ENCODE measurements at places on chromosomes 1 and 21.

GRCh38 chr1:14304381-14304865 lies 294.1 kb upstream of the KAZN start:
- DNase-seq = peak; percentile 89

DNA sequence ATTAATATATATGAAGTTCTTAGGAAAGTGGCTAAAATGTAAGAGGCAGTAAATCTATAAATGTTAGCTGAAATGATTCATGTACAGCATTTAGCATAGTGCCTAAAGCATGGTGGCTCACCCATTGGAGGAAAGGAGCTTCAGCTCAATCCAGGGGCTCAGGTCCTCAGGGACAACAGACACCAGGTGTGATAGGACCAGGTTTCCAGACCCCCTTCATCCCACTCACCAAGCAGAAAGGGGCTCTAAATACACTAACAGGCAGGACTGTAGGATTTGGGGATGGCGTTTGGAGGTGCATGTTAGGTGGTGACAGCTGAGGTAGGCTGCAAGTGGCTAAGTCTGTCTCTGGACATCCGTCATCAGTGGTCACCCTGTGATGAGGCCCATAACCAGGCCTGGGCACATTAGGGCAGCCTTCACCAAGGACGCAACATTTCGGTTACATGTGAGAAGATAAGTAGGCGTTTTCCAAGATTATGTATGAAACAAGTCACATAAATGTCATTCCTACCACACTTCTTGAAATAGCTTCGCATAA lies 233.1 kb downstream of the C1orf94 start:
- no peak for DNase-seq

- no peak for DNase-seq
These were observed 24.4 kb downstream of the MCOLN2 start for GRCh38 chr1:84972377-84972987.

DNA sequence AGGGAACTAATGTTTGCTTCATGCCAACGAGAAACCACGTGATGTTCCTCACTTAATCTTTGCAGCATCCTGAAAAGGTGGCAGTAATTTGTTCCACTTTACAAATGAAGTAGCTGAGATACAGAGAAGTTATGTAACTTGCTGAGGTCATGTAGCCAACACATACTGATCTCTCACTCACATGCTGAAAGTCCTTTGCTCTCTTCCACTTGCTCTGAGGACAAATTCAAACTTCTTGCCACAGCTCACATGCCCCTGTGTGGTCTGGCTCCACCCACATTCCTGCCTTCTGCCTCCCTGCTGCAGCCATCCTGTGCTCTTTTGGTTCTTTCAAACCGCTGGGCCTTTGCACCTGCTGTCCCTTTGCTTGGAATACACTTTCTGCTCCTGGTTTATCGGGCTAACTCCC lies 55.4 kb downstream of the TMCO4 start:
- no peak for DNase-seq

DNA sequence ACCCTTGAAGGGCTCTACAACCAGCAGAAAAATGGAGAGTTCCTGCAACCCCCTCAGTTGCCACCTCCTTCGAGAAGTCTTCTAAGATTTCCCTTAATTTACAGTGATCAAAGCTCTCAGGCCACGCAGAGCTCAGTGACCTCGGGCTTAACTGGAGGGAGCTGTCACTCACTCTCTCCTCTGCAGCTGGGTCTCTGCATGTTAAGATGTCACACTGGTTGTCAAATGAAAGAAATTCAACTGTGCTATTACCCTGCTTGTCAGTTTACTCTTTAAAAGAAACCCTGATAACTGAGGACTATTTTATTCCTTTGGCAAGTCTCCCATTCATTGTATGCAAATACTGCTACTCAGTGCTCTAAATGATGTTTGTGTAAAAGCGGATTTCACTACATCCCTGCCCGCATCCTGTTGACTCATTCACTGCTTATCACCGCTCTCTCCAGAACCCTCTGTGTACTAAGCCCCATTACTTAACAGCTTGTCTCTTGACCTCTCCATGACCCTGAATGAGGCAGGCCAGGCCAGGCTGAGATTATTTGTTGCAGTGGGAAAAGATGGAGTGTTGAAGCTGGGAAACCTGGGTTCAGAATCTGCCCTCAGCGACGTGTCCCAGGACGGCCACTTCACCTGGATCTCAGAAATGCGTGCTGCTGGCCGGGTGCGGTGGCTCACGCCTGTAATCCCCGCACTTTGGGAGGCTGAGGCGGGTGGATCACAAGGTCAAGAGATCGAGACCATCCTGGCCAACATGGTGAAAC lies 13.7 kb downstream of the DHRS3 start:
- DNase-seq = peak; percentile 79

DNA sequence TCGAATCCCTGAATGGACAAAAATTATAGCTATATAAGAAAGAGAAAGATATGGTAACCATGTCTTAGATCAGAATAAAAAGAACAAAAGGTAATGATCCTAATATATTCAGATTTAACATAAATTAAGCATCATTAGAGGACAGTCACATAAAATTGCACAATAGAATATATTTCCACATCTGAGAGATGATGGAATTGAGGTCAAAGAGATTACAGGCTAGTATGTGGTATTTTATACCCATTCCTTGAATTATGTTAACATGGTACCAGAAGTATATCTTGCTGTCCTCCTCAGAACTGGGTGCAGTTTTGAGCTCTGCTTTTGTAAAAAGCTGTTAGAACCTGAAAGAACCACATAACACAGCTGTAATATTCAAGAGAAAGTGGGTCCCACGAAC lies 245.6 kb upstream of the HOOK1 start:
- DNase-seq = no peak

DNA sequence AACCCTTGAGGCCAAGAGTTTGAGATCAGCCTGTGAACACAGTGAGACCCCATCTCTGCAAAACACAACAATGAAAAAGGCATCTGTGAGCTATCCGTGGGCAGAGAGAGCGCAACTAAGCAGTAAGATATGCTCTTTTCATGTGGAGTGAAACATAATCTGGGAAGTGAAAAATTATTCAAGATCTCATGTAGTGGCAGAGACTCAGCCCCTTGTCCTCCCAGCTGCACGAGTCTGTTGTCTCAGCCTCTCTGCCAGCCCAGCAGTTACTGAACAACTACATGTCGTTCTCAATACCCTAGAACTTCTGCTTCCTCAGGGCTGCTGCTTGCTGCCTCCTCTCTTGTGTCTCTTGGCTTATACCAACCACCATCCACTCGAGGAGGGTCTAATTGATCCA lies 61.3 kb upstream of the WDR26 start:
- no peak for DNase-seq

DNA sequence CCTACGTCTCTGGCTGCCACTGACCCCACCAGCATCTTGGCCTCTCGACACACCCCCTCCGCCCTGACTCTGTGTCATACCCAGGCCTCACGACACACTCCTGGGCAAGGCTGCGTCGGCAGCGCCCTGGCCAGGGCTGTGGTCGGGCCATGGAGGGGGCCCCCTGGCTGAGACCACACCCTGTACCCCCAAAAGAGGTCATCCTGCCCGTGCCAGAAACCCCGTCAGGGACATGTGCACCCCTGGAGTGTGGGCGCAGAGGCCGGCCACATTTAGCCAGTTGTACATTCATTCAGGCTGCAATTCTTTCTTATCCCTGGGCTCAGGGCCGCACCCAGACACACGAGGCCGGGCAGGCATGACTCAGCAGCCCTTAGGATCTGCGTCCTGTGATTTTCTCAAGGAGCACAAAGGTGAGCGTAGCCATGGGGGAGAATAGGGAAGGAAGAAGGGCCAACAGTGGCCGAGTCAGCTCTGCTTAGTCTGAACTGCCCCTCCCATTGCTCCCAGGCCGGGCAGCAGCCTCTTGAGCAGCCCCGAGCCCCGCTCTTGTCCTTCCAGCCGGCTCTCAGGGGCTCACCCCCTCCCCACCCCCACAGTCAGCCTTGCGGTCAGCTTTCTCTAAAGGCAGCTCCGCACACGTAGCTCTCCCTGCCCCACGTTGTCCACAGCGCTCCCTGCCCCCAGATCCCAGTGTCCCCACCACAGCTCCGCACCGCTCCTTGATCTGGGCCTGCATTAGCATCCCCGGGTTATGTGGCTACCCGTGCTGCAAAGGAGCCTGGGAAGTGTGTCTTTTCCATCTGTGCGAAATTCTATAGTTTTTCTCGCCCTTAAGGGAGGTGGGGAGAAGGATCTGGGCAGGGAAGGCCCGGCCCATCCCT lies 7.9 kb downstream of the CSTB start:
- DNase-seq = peak; percentile 74

GRCh38 chr1:184373155-184373554 lies 13.7 kb upstream of the C1orf21 start:
- DNase-seq = no peak

GRCh38 chr1:156155756-156156510 lies 2.5 kb downstream of the SEMA4A start:
- no peak for DNase-seq

Measured in fibroblast of the conjunctiva (primary cell).